NCI-H510A treated with DMSO at 0.1 percent for 48 hours (cell line): ENCODE measurements at places on chromosomes 5 and 9.

DNA sequence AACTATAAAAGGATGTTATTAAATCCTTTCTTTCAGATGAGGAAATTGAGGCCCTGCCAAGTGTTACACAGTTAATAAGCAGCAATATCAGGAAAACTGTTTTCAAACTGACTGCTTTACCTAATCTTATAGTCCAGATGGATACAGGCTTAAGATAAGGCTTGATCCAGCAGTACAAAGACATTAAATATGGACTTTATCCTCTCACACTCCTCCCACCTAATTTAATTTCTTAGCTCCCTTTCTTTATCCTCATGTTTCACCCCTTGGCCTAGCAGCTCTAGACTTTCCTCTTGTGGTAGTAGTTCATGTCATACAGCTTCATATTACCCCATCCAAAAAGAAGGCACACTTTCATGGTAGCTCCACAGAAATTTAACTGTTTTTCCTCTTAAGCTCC, 164.5 kb downstream of the BAAT start:
- no peak for DNase-seq

DNA sequence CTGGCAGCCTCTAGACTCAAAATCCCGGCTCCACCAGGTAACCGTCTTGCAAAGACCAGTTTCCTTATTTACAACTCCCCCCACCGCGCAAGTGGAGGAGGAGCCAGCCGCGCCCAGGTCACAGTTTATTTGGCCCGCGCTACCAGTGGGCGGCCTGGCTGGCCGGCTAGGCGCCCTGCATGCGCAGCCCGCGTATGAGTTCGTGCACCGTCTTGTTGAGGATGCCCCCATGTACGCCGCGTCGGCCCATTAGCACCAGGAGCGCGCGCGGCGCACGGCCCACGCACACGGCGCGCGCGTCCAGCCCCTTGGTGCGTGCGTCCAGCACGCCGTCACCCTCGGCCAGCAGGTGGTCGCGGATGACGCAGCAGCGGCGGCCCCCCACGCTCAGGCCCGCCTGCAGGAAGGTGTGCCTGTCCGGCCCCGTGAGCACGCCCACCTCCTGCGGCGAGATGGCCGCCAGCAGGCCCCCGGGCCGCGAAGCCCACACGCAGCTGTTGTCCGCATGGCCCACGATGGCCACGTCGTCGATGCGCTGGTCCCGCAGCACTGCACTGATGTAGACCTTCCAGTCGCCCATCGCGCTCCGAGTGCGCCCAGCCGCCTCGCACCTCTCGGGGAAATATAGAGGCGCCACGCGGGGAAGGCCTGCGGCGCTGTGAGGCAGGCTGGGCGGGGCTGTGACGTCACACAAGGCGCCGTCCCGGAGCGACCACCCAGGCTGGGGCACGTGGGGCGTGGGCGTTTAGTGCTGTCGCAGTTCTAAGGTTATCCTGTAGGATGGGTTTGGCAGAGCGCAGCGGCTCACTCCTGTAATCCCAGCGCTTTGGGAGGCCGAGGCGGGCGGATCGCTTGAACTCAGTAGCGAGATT, at the start of gene PFN3:
PFN3 (minus strand) TSS at position 665 of the 872 bp plus-strand sequence; CDS start at position 580, 85 bp downstream.
- no peak for DNase-seq

GRCh38 chr9:31136524-31136923, 1247.9 kb upstream of the ACO1 start:
- no peak for DNase-seq

DNA sequence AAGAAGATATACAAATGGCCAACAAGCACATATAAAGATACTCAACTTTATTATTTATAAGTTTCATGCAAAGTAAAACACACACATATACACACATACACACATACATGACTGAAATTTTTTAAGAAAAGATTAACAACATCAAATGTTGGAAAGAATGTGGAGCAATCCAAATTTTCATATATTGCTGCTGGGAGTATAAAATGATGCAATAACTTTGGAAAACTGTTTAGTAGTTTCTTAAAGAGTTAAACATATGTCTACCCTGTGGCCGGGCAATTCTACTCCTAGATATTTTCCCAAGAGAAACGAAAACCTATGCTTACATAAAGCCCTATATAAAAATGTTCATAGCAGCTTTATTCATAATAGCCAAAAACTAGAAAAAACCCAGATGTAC, 99.8 kb upstream of the NR4A3 start:
- DNase-seq, result no peak

DNA sequence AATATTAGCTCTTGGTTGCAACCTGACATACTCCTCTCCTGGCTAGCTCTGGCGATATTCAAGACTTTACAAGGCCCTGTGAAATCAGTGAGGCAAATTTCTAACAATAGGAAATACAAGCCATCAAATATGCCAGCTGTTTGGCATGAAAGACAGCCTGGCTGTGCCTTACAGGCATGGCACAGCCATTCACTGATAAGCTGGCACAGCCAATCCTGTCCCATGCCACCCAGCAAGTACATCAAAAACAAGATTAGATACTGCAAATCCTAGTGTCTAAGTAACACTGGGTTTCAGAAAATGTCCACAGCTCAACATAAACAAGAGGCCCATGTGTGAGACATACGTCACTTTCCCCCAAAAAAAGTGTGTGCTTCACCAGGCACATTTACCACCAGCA, 1045.8 kb upstream of the DMAC1 start:
- DNase-seq, result no peak

GRCh38 chr9:115855458-115856133, 298.0 kb upstream of the PAPPA start:
- DNase-seq, result no peak

GRCh38 chr5:124701873-124702425, 44.5 kb downstream of the ZNF608 start:
- DNase-seq, result no peak

- no peak for DNase-seq
Measured at GRCh38 chr9:89666950-89667349, 62.1 kb downstream of the GADD45G start.

- no peak for DNase-seq
Measured at GRCh38 chr5:112491257-112491656, 72.2 kb upstream of the EPB41L4A start.

DNA sequence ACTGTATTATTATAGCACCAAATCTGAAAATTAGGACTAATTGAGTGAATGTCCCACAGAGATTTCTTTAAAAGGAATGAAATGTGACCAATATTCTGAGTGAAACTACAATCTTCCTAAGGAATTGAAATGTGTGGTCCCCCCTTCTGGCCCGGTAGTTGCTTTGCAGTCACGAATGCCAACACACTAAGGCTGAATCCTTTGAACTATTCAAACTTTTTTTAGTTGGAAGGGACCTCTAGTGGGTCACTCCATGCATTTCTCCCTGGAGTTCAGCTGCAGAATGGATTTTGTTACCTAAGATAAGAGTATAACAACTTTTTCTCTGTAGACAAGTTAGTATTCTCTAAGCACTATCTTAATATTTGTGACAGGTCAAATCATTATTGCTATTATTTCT, 2.8 kb downstream of the CDH6 start:
- DNase-seq, result no peak

DNA sequence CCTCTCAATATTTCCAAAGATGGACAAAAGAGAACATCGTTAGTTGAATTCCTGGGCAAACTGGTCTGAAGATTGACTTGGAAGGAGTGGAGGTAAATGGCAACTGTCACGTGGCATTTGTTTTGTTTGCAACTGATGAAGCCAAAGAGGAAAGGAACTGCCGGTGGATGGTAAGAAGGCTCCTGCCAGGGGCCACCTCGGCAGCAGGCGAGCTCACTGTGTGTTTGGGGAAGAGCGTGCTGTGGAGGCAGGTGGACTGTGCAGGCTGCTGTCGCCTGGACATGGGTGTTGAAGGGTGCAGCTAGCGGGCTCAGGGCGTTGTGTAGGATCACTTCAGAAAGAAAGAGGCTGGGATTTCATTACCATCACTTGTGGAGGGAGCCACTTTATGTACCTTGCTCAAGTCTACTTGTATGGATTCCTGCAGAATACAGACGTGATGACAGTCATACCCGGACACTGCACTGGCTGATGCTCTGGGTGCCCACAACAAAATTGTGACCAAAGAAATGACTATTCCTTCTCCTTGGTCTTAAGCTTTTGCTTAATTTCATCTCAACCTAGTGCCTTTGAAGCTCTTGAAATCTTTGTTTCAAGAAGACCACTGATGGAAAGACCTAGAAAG, 72.7 kb downstream of the MAP1B start:
- no peak for DNase-seq

DNA sequence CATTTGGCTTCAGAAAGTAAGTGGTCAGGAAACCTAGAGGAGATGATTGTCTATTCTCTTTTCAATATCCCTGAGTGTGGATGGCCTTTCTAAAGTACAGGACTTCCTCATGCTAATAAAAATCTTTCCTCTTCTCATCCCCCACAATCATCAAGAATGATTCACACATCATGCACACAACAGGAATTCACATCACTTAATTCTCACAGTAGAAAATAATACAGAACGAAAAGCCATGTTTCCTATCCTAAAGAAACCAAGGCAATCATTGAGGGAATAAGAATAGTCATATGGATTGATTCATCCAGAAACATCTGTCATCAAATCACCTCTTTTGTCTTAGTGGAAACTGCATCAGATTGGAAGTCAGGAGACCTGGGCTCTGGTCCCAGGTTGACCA, 203.1 kb upstream of the PIK3R1 start:
- DNase-seq, result no peak

DNA sequence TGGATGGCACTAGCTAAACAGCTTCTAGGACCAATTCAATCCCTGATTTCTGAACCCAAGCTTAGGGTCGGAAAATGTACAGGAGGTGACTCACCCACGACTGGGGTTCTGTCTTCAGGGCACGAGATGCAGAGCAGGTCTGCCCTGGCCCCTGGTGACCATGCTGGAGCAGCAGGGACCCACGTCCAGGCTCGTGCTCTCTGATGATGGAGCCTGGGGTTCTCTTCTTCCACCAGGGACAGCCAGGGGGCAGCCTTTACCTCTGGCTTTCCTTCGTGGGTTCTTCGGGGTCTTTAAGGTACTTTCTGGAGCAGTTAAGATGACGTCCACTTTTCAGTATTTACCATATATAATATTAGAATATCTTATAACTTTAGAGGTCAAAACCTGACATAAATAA, 2.1 kb downstream of the CFAP77 start:
- DNase-seq, result peak; percentile 16

DNA sequence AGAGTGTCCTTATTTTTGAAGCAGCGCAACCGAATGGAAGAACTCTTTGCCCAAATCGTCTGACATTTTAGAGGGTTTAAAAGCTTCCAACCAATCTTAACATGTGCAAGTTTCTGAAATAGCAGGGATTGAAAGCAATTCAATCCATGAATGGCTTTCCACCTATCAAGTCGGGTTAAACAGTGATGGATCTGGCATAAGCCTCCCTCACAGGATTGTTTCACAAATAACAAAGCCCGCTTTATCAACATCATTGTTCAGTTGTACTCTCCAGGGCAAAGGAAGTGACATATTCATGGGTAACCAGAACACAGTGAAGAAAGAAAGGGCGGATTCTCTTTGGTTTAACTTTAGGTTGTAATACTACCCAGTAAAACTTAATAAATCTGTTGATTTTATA, 497.3 kb downstream of the MTRR start:
- DNase-seq, result no peak
